ENCODE measurements at places on chromosomes 16 and 17. TPM values are rescaled to one million over a fixed set of nuclear protein-coding genes. Genes with fewer than 3 reads are reported as not detected.

- peaks cover 21% of the 10 kb centered on the region for H3K36me3 ChIP-seq
- H3K27me3 ChIP-seq = no peaks in the 10 kb centered on the region
- no peak overlapping the region for H3K4me3 ChIP-seq
- DNase-seq = no peak
Observed at GRCh38 chr16:14331020-14331419, 259.9 kb downstream of the MRTFB start.

DNA sequence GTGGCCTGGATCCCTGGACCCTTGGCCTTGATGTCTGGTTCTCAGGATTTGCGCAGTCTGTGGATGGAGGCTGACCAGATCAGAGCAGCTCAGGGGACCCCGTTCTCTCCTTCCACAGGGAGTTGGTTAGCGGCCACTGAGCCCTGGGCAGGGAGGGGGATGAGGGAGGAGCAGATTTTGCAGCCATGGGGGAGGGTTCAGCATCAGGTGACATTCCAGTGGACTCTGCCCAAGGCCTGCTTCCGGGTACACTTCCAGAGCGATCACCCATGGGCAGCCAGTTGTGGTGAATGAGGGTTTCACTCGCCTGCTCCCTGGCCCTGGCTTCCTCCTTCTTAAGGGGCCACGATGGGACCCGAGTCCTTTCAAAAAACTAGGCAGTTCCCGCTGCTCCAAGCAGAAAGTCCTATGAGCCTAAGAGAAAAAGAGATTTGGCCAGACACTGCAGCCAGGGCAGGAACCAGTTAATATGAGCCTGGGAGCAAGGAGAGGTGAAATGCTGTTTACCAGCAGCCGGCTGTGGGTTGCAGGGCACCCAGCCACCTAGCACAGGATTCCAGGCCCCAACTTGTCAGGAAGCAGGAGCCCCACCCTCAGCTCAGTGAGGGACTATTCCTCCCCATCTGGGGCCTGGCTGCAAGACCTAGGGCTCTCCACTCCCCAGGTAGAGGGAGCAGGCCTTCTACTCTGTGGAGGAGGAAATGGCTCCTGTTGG lies 4.7 kb upstream of the GPRC5C start:
- H3K27ac ChIP-seq = peak overlapping the region; percentile 77
- H3K4me1 ChIP-seq = peaks cover 27% of the 10 kb centered on the region
- no peaks in the 10 kb centered on the region for H3K36me3 ChIP-seq
- H3K27me3 ChIP-seq = no peaks in the 10 kb centered on the region

DNA sequence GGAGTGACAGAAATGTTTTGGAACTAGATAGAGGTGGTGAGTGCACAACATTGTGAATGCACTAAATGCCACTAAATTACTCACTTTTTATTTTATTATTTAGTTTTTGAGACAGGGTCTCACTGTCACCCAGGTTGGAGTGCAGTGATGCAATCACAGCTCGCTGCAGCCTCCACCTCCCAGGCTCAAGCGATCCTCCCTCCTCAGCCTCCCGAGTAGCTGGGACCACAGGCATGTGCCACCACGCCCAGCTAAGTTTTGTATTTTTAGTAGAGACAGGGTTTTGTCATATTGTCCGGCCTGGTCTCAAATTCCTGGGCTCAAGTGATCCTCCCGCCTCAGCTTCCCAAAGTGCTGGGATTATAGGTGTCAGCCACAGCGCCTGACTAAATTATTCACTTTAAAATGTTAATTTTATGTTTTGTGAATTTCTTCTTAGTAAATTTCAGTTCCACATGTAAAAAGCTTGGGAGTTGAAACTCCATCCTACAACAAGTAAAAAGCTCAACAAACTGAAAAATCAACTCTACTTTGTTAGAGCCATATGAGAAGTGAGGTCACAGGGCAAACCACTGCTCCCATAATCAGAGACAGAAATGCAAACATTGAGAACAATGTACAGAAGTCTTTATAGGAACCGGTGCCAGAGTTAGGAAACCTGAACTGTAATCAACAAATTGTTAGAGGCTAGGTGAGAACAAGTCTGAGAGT lies 13.8 kb upstream of the SLC5A10 start:
- no peaks in the 10 kb centered on the region for H3K27me3 ChIP-seq
- no peak for DNase-seq
- H3K36me3 ChIP-seq = no peaks in the 10 kb centered on the region

- H3K36me3 ChIP-seq = no peaks in the 10 kb centered on the region
- peaks cover 78% of the 10 kb centered on the region for H3K27me3 ChIP-seq
- peaks cover 48% of the 10 kb centered on the region for H3K4me1 ChIP-seq
- DNase-seq = no peak
- H3K4me3 ChIP-seq = no peak overlapping the region
Observed at GRCh38 chr17:48720266-48721008, 1.9 kb downstream of the PRAC1 start.

- H3K36me3 ChIP-seq = peaks cover 66% of the 10 kb centered on the region
- no peaks in the 10 kb centered on the region for H3K4me1 ChIP-seq
- no peak overlapping the region for H3K4me3 ChIP-seq
- no peaks in the 10 kb centered on the region for H3K27me3 ChIP-seq
- DNase-seq = no peak
Observed at GRCh38 chr17:15237106-15237425, 28.1 kb downstream of the PMP22 start.

GRCh38 chr16:66020642-66021041 lies 345.8 kb upstream of the CDH5 start:
- H3K27ac ChIP-seq = no peak overlapping the region
- H3K36me3 ChIP-seq = no peaks in the 10 kb centered on the region
- no peaks in the 10 kb centered on the region for H3K4me1 ChIP-seq
- no peak overlapping the region for H3K4me3 ChIP-seq
- DNase-seq = no peak
- no peaks in the 10 kb centered on the region for H3K27me3 ChIP-seq

GRCh38 chr17:15744074-15744676 lies 12.1 kb downstream of the TBC1D26 start:
- no peaks in the 10 kb centered on the region for H3K36me3 ChIP-seq
- no peaks in the 10 kb centered on the region for H3K4me1 ChIP-seq
- DNase-seq = no peak
- H3K27me3 ChIP-seq = no peaks in the 10 kb centered on the region
- no peak overlapping the region for H3K27ac ChIP-seq
- no peak overlapping the region for H3K4me3 ChIP-seq

DNA sequence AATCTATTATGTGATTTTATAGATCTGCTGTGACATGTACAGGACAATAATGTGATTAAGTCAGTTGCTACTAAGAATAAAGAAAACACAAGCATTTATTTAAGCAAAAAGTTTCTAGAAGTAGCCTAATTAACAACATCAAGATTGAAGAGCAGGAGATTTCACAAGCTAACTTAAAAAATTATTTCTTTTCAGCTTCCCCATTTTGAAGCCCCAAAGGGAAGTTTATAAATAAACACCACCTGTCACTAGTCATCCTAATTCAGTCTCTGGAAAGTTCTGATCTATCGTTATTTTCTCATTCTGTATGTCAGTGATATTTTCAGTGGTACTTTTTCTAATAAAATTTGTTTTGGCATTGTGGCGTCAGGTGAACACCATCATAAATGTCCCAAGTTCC lies 8.3 kb downstream of the CAPNS2 start:
- DNase-seq = no peak
- H3K27ac ChIP-seq = no peak overlapping the region
- peaks cover 2% of the 10 kb centered on the region for H3K4me1 ChIP-seq
- H3K4me3 ChIP-seq = no peak overlapping the region
- no peaks in the 10 kb centered on the region for H3K27me3 ChIP-seq

DNA sequence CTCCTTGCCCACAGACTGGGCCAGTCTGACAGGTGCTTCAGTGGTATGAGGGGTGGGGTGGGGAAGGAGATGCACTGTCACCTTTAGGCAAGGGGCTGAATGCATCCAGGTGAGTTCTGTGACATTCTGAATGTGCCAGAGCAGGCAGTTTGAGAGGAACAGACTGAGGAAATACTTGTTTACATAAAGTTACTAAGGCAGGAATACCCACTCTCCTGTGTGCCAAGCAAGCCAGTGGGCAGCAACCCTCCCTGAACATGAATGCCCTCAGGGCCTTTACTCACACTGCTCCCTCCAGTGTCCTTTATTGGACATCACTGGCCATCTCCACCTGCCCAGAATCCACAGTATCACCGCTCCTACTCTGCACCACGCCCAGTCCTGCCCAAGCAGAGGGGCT lies 33.1 kb upstream of the ULK2 start:
- no peak for DNase-seq
- peaks cover 8% of the 10 kb centered on the region for H3K36me3 ChIP-seq

GRCh38 chr17:74779948-74780400 lies 3.8 kb upstream of the NAT9 start:
- no peak for DNase-seq
- no peaks in the 10 kb centered on the region for H3K27me3 ChIP-seq
- no peak overlapping the region for H3K4me3 ChIP-seq

DNA sequence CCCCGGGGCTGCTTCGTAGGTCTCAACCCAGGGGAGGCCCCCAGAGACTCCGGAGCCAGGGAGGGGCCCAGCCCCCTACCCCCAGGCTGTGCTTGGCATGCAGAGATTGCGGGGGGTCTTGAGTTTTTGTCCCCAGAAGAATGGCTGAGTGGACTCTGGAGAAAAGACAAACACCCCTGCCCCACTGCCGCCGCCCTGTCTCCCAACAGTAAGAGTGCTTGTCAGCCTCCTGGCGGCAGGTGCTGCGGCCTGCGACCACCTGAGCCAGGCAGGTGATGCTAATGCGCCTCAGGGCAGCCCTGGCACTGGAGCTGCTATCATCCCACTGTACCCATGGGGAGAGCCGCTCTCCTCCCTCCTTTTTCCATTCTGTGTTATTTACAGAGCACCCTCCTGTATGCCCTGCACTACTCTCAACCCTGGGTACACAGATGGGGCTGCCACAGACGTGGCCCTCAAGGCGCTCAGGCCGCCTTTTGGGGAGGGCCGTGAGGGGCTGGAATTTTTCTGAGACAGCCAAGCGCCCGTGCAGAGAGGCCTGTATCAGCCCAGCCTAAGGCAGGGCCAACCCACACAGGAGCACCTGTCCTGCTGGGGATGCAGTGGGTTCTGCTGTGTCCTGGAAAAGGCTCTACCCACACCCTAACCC lies 2.6 kb upstream of the IL17C start:
- H3K4me3 ChIP-seq = no peak overlapping the region
- no peak for DNase-seq
- H3K36me3 ChIP-seq = peaks cover 9% of the 10 kb centered on the region

DNA sequence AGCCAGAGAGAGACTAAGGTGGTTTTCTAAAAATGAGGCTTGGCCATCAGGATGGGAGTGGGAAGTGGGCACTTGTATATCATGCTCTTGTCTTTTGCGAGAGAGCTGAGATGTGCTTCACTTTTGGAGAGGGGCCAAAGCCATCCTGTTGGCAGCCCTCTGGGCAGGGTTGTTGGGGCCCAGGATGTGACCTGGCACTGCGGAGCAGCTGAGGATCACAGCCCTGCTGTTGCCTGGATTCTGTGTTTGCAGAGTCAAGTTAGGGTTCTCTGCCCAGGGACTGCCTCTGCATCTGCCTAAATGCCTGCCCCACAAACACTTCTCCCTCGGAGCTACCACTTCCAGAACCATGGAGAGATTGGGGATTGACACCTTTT lies 71.2 kb downstream of the PLD6 start:
- H3K4me3 ChIP-seq = no peak overlapping the region
- no peaks in the 10 kb centered on the region for H3K27me3 ChIP-seq
- H3K27ac ChIP-seq = no peak overlapping the region
- DNase-seq = no peak
- no peaks in the 10 kb centered on the region for H3K4me1 ChIP-seq

DNA sequence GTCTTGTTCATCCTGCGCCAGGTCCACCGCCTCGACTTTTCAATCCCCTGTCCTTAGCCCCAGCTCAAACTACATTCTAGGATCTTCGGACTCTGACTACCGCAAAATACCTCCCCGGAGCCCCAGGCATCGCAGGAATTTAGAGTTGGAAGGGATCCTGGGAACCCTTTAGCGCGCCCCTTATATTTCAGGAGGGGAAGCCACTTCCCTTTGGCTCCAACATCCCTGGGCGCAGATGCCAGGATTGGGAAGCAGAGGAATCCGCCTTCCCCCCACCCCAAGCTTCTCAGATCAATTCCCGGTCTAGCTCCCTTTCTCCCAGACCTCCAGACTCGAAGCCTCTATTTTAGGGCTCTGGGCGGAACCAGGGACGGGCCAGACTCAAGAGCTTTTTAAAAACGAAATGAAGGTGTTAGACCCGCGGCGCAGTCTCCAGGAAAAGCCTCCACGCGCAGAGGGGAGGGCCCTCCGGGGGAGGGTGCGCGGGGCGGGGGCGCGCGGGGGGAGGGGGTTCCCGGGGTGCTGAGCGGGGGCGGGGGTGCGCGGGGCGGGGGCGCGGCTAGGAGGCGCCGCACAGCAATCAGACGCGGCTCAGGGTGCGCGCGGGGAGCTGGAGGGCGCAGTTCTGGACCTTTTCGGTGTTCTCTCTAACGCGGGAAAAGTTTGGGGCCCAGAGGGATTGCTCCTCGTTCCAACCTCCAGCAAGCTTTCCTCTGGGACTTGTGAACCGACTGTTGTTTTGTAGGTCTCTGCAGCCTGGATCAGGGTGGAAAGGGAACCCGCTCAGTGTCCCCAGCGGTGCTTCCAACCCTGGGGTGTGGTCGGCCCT lies 1.6 kb downstream of the AHSP start:
- peaks cover 68% of the 10 kb centered on the region for H3K27me3 ChIP-seq
- DNase-seq = no peak
- H3K4me1 ChIP-seq = peaks cover 3% of the 10 kb centered on the region
- no peak overlapping the region for H3K27ac ChIP-seq

GRCh38 chr16:86067516-86067915 lies 168.6 kb downstream of the IRF8 start:
- no peaks in the 10 kb centered on the region for H3K36me3 ChIP-seq
- DNase-seq = no peak
- H3K27me3 ChIP-seq = peaks cover 14% of the 10 kb centered on the region
- peaks cover 9% of the 10 kb centered on the region for H3K4me1 ChIP-seq
- no peak overlapping the region for H3K27ac ChIP-seq

GRCh38 chr17:29677221-29677791 lies 54.6 kb upstream of the CORO6 start:
- no peak for DNase-seq
- no peak overlapping the region for H3K4me3 ChIP-seq
- H3K4me1 ChIP-seq = peaks cover 28% of the 10 kb centered on the region
- no peaks in the 10 kb centered on the region for H3K36me3 ChIP-seq

GRCh38 chr16:46573008-46573833 lies 48.0 kb downstream of the SHCBP1 start:
- no peaks in the 10 kb centered on the region for H3K27me3 ChIP-seq
- H3K4me3 ChIP-seq = no peak overlapping the region
- H3K4me1 ChIP-seq = no peaks in the 10 kb centered on the region
- DNase-seq = no peak
- no peaks in the 10 kb centered on the region for H3K36me3 ChIP-seq

MYH13 gene
- not detected for total RNA-seq

KIF2B gene
- total RNA-seq = not detected

RNF43 gene
- 7.6 TPM for total RNA-seq

SOCS1 gene
- total RNA-seq = 9.3 TPM

SLC16A6 gene
- total RNA-seq = 20.9 TPM

C1QL1 gene
- total RNA-seq = not detected

OR3A1 gene
- total RNA-seq = not detected

CHP2 gene
- not detected for total RNA-seq

KPNB1 gene
- 233 TPM for total RNA-seq

PLLP gene
- 38.5 TPM for total RNA-seq

Measured in esophagus squamous epithelium (tissue), 5 donors.